ENCODE measurements at places on chromosomes 13 and 19. TPM values are rescaled to one million over a fixed set of nuclear protein-coding genes. Genes with fewer than 3 reads are reported as not detected.

FGF14 gene
- total RNA-seq = 0.14 TPM

LILRA1 gene
- total RNA-seq = 2.7 TPM

TJP3 gene
- 2.1 TPM for total RNA-seq

CLEC17A gene
- not detected for total RNA-seq

DNA sequence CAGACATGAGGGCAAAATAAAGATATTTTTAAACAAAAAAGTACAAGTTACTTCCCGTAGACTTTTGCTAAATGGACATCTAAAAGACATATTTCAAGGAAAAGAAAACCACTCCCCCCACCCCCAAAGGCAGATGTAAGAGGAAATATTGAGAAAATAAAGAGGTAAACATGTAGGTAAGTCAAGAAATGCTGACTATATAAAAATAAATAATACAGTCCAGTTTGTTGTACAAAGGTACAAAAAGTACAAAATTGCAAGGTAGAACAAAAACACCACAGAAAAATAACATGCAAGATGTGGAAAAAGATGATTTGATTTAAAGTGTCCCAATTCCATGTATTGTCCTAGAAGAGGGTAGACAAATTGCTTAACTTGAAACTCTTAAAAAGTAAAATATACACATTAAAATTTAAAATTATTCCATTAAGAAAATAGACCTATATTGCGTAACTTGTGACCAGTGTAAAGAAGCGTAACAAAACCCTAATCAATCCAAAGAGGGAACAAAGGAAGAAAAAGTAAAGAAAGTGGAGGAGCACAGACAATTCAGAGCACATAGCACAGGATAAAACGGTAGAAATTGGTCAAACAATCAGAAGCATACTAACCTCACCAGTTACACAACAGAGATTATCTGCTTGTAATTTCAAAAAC lies 58.4 kb upstream of the FAM216B start:
- DNase-seq = no peak

- no peak for DNase-seq
These were observed 81.9 kb downstream of the ZNF726 start for GRCh38 chr19:23996549-23996948.

DNA sequence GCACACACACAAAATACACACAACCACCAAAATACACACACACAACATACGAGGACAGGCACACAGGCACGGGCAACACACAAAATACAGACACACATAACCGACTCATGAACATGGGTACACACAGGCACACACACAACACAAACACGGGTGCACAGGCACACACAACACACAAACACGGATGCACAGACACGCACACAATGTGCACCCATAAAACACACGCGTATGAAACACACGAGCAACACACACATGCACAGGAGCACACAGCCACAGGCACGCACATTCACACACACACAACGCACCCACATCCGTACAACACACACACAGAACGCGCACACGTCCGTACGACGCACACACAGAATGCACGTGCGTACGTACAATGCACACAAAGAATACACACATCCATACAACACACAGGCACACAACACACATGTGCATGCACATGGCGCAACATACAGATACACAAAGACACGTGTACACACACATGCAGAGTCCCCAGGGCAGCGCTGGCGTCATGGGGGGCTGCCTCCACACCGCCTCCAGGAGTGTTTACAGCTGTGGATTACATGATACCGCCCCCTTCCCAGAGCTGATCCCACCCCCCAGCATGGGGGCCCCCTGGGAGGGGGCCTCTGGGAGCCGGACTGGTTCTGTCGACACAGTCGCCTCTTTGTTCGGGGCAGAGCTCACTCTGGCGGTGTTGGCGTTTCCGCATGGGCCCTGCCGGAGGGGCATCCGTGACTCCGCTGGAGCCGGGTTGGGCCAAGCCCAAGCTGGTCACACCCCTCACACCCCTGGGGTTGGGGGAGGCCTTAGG lies 2.9 kb downstream of the SBNO2 start:
- no peak for DNase-seq

DNA sequence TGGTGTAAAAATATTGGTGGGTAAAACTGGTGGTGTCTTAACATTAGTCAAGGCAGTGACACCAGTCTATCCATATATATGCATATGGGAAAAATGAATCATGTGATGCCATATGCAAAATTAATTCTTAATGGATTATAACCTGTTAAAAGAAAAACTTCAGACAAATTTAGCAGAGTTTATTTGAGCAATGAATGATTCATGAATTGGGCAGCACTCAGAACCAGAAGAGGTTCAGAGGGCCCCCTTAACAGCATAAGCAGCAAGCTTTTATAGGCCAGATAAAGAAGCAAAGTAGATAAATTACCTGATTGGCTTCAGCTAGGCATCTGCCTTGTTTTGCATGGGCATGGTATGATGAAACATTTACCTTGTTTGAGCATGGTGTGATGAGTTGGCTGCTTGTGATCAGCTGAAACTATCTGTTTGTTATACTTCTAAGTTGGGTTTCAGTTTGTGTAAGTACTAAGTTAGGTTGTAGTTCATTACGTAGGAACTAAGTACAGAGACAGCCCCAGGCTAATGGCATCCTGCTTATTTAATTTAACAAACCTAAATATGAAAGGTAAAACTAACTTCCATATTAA lies 66.6 kb downstream of the DNAJC15 start:
- DNase-seq = no peak

All from thoracic aorta (tissue), 2 donors.